ENCODE measurements at places on chromosomes 4 and X. TPM values are rescaled to one million over a fixed set of nuclear protein-coding genes. Genes with fewer than 3 reads are reported as not detected.

DNA sequence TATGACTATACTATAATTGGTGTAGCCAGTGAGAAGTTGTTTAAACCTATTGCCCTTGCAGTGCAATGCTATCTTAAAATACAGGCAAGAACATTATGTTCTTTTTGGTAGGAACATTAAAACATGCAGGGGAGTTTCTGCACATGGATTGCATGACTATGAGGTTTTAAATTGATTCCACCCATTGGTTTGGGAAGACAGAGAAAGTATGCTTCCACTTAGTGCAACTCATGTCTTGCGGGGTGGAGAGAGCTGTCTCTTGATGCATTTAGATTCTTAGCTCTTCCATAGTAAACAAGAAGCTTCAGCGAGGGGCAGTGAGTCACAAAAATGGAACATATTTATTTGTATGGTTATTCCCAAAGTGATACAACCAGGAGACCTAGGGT is 39.5 kb upstream of the RASL11B start:
- DNase-seq = peak; percentile 59

EDNRA gene
- total RNA-seq = 0.86 TPM

DNA sequence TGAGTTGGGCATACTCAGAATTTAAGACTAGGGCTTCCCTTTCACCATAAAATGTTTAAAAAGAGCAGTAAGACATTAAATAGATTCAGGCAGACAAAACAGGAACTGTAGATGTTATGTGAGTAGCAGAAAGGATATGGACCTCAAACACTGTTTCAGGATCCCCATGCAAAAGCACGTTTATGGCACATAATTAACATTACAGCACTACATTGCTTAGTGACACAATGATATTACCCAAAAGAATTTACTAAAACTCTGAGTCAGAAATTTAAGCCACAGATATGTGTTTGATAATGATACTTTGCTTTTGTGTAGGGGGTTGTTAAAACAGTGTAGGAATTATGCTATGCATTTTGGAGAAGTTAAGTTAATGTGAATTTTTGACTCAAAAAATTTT is 266.3 kb downstream of the PDGFC start:
- peak; percentile 60 for DNase-seq

GRCh38 chr4:136741468-136741867 is 790.8 kb downstream of the PCDH18 start:
- no peak for DNase-seq

- no peak for DNase-seq
Measured at GRCh38 chr4:141705747-141706377, 69.5 kb downstream of the IL15 start.

GRCh38 chr4:37797374-37797773 is 29.1 kb upstream of the PGM2 start:
- no peak for DNase-seq

GRCh38 chrX:72107320-72107719 is 24.4 kb downstream of the RTL5 start:
- DNase-seq = peak; percentile 81

DNA sequence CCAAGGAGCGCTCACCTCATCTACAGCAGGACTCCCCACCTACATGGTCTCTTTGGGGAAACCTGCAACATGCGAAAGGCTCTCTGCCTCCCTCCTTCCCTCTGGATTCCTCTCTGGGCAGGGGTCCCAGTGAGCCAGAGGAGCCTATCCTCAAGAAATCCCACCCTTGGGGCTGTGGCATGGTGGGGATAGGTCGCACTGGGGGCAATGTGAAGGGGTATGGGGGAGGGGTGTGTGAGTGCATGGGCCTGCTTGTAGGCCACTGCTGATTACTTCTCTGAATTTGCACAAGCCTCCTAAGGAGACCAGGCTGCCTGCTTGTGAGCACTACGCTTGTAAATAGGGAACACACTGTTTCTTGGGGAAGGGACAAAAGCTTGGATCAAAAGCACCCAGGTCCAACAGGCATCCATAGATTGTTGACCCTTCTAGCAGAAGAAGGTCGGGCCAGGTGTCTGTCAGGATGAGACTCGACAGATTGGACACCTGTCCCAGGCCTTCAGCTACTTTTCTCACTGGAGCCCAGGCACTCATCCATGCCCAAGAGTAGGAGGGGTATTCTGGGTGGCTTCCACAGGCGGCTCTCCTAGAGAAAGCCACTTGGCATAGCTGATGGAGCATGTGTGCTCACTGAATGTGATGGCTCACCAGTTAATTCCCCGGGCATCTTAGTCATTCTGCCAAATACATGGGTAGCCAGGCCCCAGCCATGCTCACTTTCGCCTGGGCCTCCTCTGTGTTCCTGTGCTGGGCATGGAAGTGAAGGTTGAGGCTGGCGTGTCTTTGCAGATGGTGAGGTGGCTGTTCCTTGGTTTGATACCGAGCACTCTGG is 75.0 kb downstream of the NBDY start:
- DNase-seq = peak; percentile 56

- DNase-seq = peak; percentile 60
Measured at GRCh38 chr4:26238778-26239679, 81.8 kb upstream of the RBPJ start.

GRCh38 chrX:45513042-45513441 is 312.4 kb upstream of the DIPK2B start:
- no peak for DNase-seq

DNA sequence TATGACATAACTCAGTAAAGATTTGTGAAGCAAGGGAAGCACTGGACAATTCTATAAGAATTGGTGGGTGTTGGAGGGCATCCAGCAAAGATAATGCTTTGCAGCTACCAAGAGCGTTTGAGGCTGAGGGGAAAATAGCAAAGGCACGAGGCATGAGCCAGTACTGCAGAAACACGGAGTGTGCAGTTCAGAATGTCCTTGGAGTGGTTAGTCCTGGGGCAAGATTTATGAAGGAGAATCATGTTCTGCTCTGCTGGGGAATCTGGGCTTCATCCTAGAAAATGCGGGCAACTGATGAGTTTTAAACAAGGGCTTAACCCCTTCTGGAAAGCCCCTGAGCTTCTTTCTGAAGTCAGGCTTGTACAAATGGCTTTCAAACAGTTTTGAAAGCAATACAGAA is 452.5 kb downstream of the IL15 start:
- DNase-seq = peak; percentile 64

DNA sequence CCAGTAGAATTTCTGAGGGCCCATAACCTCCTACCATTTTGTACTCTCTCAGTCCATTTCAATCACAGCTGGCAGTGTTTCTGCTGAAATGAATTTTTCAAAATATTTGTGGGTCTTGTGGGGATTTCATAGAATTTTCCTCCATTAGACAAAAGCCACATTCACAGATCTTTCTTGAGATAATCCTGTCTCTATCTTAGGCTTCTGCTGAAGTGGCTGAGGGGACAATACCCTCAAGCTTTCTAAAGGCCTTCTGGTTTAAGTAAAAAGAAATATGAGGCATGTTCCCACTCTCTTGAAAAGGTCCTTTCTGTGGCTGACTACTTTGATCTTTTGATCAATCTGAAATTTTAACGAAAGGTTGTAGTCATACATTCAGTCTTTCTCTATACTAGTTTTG is 1930.0 kb upstream of the AGA start:
- DNase-seq = no peak

- no peak for DNase-seq
Measured at GRCh38 chrX:7205037-7205577, 57.2 kb upstream of the PUDP start.

GRCh38 chrX:71534773-71535544 is 2.1 kb downstream of the OGT start:
- peak; percentile 29 for DNase-seq

DNA sequence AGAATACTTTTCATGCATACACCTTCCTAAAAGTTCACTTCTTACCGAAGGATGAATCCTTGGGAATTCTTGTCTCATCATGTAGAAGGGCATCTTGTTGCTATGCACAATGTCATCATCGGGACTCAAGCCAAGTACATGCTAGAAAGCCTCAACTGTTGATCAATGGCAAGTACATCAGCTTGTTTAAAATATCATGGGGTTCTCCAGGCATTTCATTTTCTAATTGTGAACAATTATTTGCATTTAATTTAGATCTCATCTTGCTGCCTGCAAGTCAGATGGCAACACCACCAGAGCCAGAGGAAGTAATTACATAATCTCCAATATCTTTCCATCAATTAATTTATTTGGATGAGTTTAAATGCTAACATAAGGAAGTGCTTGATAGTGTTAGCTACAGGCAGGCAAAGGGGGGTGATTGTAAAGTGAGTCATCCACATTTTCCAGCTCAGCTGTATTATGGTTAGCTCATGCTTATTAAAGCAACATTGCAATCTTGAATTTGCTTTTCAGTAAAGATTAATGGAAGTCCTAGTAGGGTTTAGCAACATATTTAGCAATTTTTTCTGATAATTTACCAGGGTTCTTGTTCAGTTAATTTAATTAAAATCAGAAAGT is 356.5 kb downstream of the CBLL2 start:
- peak; percentile 69 for DNase-seq

ASB12 gene
- not detected for total RNA-seq

SLC6A8 gene
- 12.5 TPM for total RNA-seq

DNA sequence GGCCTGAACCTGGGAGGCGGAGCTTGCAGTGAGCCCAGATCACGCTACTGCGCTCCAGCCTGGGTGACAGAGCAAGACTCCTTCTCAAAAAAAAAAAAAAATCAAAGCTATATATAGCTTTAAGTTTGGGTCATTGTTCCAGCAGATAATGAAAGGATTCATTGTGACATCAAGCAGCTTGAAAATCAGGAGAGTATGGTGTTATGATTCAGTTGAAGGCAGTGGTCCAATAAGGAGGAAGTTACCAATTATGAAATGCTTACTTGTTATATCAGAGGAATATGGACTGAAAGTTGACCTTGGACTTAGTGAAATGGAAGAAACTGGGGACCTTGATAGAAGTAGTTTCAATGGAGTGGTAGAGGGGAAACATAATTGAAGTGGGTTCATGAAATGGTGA is 140.4 kb upstream of the MAD2L1 start:
- no peak for DNase-seq

GRCh38 chr4:144656850-144657249 is 10.9 kb downstream of the HHIP start:
- no peak for DNase-seq

DNA sequence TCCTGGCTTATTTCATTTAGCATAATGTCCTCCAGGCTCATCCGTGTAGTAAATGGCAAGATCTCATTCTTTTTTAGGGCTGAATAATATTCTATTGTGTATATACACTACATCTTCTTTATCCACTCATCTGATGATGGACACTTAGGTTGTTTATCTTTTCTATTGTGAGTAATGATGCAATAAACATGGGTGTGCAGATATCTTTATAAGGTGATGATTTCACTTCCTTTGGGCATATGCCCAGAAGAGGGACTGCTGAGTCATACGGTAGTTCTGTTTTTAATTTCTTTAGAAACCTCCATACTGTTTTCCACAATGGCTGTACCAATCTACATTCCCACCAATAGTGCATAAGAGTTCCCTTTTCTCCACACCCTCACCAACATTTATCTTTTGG is 317.6 kb upstream of the CNKSR2 start:
- DNase-seq = peak; percentile 22

SPARCL1 gene
- total RNA-seq = not detected

- DNase-seq = no peak
Measured at GRCh38 chr4:102042871-102043802, 252.6 kb downstream of the BANK1 start.

DNA sequence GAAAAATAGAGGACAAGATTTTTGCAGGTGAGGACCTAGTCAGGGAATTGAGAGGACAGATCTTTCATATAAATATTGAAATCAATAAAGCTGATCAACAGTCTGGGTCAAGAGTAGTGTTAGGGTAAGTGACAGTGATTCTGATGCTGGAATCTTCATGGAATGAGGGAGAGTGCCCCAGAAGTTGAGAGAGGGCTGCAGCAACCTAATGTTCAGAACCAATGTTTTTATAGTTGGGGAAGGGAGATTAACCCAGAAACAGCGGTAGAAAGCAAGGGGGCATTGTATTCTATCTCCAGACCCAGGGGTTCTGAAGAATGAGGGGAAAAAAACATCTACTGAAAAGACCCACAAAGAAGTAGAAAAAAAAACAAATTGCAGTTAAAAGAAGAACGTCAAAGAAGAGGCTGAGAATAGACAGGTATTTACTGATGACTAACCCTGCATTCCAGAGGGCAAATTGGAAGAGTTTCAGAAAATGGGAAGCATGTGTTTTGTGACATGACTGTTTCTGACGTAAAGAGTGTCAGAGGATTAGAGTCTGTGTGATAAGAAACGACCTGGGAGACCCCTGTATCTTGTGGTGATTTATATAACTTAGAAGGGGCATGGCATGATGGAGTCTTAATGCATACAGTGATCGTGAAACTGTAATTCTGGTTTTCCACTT is 819.6 kb upstream of the EPHA5 start:
- no peak for DNase-seq

DNA sequence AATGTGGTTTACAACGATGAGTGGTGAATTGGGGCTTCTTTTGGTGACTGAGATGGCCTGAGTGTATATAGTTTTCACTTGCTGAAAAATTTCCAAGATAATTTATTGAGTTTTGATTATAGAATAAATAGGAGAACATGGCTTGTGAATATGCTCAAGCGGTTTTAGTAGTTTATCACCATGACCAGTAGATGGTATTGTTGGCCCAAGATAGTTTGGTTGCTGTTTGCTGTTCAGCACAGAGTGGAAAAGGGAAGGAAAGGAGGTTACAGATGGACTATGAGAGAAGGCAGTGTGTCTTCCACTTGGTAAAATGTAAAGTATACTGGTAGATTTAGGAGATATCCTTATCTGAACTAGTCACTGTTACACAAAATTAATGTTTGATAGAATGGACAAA is 55.8 kb upstream of the POU4F2 start:
- no peak for DNase-seq

DNA sequence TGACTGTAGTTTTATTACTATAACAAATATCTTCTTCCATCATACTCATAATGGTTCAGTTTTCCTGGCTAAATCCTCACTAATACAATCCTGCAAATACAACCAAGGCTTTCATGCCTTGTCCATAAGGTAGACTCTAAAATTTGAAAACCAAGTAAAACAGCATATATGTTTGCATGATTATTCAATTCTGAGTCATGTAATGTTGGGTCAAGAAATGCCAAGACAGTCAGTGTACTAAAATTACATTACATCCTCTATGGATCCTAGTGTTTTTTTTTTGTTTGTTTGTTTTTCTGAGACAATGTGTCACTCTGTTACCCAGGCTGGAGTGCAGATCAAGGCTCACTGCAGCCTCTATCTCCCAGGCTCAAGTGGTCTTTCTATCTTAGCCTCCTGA is 38.6 kb upstream of the TEX13D start:
- DNase-seq = no peak

ZIC3 gene
- not detected for total RNA-seq

Measured in GM23248 (cell line).